ENCODE measurements at places on chromosomes 13 and 19.

DNA sequence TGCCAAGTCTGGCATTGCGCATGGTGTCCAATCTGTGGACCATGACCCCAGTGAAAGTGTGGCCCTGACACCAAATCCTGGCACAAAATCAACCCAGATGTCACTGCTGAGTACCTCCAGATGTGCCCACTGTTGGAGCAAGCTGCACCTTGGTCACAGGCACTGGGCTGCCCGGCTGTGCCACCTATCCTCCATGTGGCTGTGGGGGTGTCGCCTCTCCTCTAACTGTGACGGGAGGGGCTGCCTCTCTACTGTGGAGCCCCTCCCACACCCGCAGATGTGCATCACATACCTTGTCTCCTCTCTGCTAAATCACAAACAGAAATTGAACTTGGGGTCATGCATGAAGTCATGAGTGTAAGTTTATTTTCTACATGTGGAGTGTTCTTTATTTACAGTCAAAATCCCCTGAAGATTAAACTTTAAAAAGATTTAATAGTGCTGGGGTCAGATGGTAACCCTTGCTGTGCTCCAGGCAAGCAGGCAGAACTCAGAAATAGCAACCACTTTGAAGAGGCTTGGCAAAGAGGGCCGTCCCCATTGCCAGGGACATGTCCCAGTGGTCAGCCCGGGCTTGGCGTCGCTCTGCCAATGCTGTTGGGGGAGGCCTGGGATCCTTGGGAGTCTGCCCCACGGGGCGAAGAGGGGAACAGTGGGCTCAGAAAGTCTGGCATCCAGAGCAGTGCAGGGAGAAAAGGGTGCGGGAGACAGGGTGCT is 46.4 kb upstream of the ZNF536 start:
- no peak for DNase-seq
- no peaks in the 10 kb centered on the region for H3K4me1 ChIP-seq
- H3K4me3 ChIP-seq: no peak overlapping the region
- H3K27me3 ChIP-seq: no peaks in the 10 kb centered on the region
- no peaks in the 10 kb centered on the region for H3K36me3 ChIP-seq
- H3K27ac ChIP-seq: no peak overlapping the region

GRCh38 chr19:11293433-11294389 is 2.2 kb upstream of the TSPAN16 start:
- H3K4me1 ChIP-seq: peaks cover 3% of the 10 kb centered on the region
- no peaks in the 10 kb centered on the region for H3K36me3 ChIP-seq
- peak; percentile 88 for DNase-seq
- no peak overlapping the region for H3K4me3 ChIP-seq

DNA sequence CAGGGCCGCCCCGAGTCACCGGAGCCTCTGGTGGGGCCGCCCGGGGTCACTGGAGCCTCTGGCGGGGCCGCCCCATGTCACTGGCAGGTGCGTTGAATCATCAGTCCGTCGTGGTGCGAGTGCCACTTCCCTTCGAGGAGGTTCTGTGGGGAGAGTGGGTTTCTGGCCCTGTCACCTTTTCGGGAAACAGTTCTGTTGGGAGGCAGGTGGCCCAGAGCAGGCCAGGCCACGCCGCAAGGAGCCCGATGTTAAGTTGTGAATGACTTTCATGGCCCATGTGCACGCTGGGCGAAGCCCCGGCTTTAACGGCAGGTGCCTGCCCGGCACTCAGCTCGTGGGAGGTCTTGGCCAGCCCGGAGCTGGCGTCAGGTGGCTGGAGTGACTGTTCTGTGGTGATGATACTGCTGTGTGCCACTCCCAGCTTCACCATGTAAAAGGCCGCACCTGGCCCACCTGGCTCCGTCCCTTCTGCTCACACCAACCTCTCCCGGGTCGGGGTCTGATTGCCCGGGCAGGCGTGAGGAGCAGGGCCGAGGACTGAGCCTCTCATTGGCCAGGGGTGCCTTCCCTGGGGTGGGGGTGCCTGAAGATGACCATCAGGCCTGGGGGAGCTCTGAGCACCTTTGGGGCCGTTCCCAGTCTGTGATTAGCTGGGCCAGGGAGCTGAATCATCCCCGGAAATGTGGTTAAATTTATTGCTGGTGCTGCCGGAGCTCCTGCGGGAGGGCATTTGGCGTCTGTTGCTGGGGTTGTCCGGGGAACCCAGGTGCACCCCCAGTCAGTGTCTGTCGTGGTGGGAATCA is 29.2 kb downstream of the CSNK1G2 start:
- H3K27me3 ChIP-seq: no peaks in the 10 kb centered on the region
- H3K36me3 ChIP-seq: peaks cover 32% of the 10 kb centered on the region
- no peaks in the 10 kb centered on the region for H3K4me1 ChIP-seq
- no peak overlapping the region for H3K27ac ChIP-seq

DNA sequence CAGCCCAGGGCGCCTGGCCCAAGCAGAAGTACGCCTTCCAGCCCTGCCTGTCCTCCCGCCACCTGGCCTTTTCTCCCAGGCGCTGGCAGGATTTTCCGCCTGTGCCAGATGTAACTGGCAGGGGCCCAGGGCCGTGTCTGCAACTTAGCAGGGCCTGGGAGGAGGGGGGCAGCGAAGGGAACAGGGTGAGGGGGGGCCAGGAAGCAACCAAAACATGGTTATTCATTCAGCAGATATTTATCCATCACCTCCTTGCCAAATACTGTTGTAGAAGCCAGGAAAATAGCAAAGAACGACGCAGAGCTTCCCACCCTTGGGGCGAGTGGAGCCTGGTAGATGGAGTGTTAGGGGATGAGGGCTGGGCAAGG is 5.6 kb downstream of the TLE6 start:
- peaks cover 25% of the 10 kb centered on the region for H3K4me1 ChIP-seq
- H3K4me3 ChIP-seq: no peak overlapping the region
- H3K27me3 ChIP-seq: no peaks in the 10 kb centered on the region
- DNase-seq: no peak

Measured in neuronal stem cell (in vitro differentiated cells).